H1 (cell line): ENCODE measurements at places on chromosomes 5 and 9. TPM values are rescaled to one million over a fixed set of nuclear protein-coding genes. Genes with fewer than 3 reads are reported as not detected.

Gene POLR1E
- 36.9 and 40.0 TPM in 2 replicates for total RNA-seq

Gene IRX2
- total RNA-seq: 40.4 and 47.5 TPM in 2 replicates

Gene CEP78
- 38.7 and 40.9 TPM in 2 replicates for total RNA-seq

Gene CFAP77
- 0.52 and 0.63 TPM in 2 replicates for total RNA-seq

Gene INSL6
- total RNA-seq: not detected in 2 replicates

Gene LURAP1L
- 1.2 and 1.6 TPM in 2 replicates for total RNA-seq

Gene SELENOP
- 17.0 and 19.4 TPM in 2 replicates for total RNA-seq

GRCh38 chr9:109192732-109193361, 25.8 kb upstream of the FRRS1L start:
- DNase-seq: peak; percentile 73
- H3K36me3 ChIP-seq: no peaks in the 10 kb centered on the region
- no peaks in the 10 kb centered on the region for H3K4me1 ChIP-seq

- no peaks in the 10 kb centered on the region for H3K4me1 ChIP-seq
- no peaks in the 10 kb centered on the region for H3K36me3 ChIP-seq
- no peaks in the 10 kb centered on the region for H3K27me3 ChIP-seq
- no peak overlapping the region for H3K27ac ChIP-seq
- no peak overlapping the region for H3K4me3 ChIP-seq
Observed at GRCh38 chr5:171010086-171010485, 148.3 kb downstream of the RANBP17 start.

GRCh38 chr5:6592601-6593000, 40.2 kb downstream of the NSUN2 start:
- no peak overlapping the region for H3K27ac ChIP-seq
- peaks cover 5% of the 10 kb centered on the region; the same call in 1 of the 2 replicates for H3K36me3 ChIP-seq
- no peaks in the 10 kb centered on the region for H3K4me1 ChIP-seq
- no peak for DNase-seq
- no peak overlapping the region for H3K4me3 ChIP-seq

- H3K27ac ChIP-seq: no peak overlapping the region
- no peaks in the 10 kb centered on the region for H3K27me3 ChIP-seq
- DNase-seq: no peak
- no peak overlapping the region for H3K4me3 ChIP-seq
- no peaks in the 10 kb centered on the region for H3K36me3 ChIP-seq
- no peaks in the 10 kb centered on the region for H3K4me1 ChIP-seq
Observed at GRCh38 chr5:19853616-19854240, 134.3 kb downstream of the CDH18 start.

- no peak for DNase-seq
- H3K36me3 ChIP-seq: no peaks in the 10 kb centered on the region
- no peak overlapping the region for H3K4me3 ChIP-seq
Observed at GRCh38 chr5:78907255-78907891, 77.7 kb downstream of the ARSB start.

- no peak overlapping the region for H3K27ac ChIP-seq
- no peak for DNase-seq
- H3K4me1 ChIP-seq: peaks cover 2% of the 10 kb centered on the region
- no peaks in the 10 kb centered on the region for H3K36me3 ChIP-seq
Observed at GRCh38 chr9:90088856-90089255, 484.0 kb downstream of the GADD45G start.

DNA sequence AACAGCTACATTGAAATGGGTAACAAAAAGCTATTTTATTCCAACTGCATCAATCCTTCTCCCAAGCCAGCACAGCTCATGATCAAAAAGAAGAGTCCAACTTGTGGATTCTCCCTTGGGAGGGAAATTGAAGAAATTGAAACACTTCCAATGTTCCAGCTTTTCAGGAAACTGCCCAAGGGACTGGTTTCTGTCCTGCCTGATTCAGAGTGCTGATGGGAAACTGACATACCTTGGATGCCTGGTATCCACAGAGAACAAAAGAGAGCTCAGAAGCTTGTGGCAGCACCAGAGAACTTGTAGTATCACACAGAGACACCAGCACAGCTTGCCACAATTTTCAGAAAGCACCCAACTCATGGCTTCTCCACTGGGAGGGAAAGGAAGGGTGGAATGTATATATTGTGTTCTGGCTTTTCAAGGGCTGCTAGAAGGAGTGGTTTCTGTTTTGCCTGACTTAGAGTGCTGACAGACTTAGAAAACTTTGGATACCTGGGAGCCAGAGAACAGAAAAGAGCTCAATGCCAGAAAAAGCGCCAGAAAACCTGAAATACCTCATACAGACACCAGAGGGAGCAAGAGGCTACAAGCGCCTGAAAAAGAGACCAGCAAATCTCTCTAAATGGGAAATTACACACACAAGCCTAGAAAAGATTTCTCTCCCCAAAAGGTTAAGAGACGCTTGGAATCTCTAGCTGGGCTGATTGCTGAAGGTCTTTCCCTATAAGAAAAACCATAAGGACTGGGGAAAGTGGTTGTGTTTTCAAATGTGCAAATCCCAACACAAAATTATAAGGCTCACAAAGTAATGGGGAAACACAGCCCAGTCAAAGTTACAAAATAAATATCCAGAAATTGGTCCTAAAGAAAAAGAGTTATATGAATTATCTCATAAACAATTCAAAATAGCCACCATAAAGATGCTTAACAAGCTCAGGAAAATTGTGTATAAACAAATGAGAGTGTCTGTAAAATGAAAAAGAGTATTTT, 178.8 kb downstream of the SPOCK1 start:
- H3K4me3 ChIP-seq: no peak overlapping the region
- DNase-seq: no peak
- H3K36me3 ChIP-seq: no peaks in the 10 kb centered on the region
- H3K4me1 ChIP-seq: no peaks in the 10 kb centered on the region
- no peak overlapping the region for H3K27ac ChIP-seq

DNA sequence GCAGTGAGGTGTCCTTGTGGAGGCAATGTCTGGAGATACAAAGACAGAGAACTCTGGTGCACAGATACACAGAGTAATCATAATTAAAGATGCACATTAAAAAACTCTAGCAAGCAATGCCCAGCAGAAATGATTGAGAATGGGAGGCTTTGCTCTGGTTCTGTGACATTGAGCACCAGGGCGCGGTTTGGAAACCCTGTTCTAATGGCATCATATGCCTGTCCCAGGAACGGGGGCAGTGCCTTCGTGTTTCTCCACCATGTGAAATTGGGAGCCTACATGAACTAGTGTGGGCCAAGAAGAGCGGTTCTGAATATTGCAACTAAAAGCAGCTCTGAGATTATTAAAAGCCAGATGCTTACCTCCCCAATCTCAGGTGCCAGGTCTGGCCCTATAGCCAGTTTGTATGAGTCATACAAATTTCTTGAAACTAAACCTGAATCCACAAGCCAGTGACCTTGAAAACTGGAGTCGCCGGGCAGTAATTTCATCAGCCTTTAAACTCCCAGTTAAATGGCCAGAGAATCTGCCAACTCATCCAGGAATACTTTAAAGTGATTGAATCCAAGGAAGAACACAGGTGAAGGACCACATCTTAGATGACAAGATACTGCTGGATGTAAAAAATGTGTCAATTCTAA, 22.2 kb upstream of the CTSL start:
- peaks cover 42% of the 10 kb centered on the region for H3K36me3 ChIP-seq
- DNase-seq: no peak
- no peak overlapping the region for H3K27ac ChIP-seq
- no peaks in the 10 kb centered on the region for H3K27me3 ChIP-seq

DNA sequence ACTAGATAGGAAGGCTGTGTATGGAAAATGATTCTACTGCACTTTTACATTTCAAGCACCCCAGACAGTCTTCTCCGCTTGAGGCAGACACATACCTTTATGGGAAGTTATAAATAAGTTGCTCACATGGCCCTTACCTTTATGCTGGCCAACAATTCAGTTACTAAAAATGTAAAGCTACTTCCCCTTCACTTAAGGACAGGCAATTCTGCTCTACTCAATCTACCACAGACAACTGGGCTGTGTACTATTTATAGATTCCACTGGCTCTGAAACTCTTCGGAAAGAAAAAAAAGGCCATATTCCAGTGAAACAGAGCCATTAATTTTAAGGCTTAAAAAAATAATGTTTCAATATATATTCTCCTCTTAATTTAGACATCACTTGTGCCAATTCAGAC, 59.4 kb downstream of the ELAVL2 start:
- H3K27ac ChIP-seq: no peak overlapping the region
- no peak overlapping the region for H3K4me3 ChIP-seq
- peaks cover 21% of the 10 kb centered on the region for H3K4me1 ChIP-seq

GRCh38 chr5:91302305-91302704, 80.8 kb downstream of the ARRDC3 start:
- no peaks in the 10 kb centered on the region for H3K27me3 ChIP-seq
- no peaks in the 10 kb centered on the region for H3K4me1 ChIP-seq
- H3K4me3 ChIP-seq: no peak overlapping the region
- no peak for DNase-seq
- no peak overlapping the region for H3K27ac ChIP-seq

GRCh38 chr9:132743931-132744479, 73.7 kb downstream of the GTF3C4 start:
- no peaks in the 10 kb centered on the region for H3K36me3 ChIP-seq
- H3K4me1 ChIP-seq: peaks cover 14% of the 10 kb centered on the region
- no peak for DNase-seq
- no peak overlapping the region for H3K27ac ChIP-seq
- H3K27me3 ChIP-seq: peaks cover 48% of the 10 kb centered on the region

GRCh38 chr5:124637011-124637410, 109.4 kb downstream of the ZNF608 start:
- no peak for DNase-seq
- no peaks in the 10 kb centered on the region for H3K36me3 ChIP-seq
- no peaks in the 10 kb centered on the region for H3K27me3 ChIP-seq
- H3K4me1 ChIP-seq: peaks cover 8% of the 10 kb centered on the region

DNA sequence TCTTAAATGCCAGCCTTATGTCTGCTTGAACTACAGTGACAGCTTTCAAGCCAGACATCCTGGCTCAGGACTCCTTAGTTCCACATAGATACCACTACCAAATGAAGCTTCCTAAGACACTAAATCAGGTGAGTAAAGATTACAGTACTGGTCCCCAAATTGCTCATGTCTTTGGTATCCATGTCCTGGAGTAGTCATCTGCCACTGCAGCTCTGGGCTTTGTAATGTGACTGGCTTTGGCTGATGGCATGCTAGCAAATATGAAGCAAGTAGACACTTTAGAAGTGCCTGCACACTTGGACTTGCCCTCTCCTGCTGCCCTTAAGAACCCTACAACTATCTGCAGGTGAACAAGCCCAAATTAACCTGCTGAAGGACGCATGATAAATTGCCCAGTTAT, 334.9 kb downstream of the BNC2 start:
- no peaks in the 10 kb centered on the region for H3K27me3 ChIP-seq
- H3K4me3 ChIP-seq: no peak overlapping the region
- no peak overlapping the region for H3K27ac ChIP-seq
- H3K4me1 ChIP-seq: no peaks in the 10 kb centered on the region

- no peaks in the 10 kb centered on the region for H3K36me3 ChIP-seq
- H3K27ac ChIP-seq: no peak overlapping the region
- H3K4me1 ChIP-seq: no peaks in the 10 kb centered on the region
- no peak for DNase-seq
Observed at GRCh38 chr9:15584379-15584778, 31.5 kb downstream of the CCDC171 start.

DNA sequence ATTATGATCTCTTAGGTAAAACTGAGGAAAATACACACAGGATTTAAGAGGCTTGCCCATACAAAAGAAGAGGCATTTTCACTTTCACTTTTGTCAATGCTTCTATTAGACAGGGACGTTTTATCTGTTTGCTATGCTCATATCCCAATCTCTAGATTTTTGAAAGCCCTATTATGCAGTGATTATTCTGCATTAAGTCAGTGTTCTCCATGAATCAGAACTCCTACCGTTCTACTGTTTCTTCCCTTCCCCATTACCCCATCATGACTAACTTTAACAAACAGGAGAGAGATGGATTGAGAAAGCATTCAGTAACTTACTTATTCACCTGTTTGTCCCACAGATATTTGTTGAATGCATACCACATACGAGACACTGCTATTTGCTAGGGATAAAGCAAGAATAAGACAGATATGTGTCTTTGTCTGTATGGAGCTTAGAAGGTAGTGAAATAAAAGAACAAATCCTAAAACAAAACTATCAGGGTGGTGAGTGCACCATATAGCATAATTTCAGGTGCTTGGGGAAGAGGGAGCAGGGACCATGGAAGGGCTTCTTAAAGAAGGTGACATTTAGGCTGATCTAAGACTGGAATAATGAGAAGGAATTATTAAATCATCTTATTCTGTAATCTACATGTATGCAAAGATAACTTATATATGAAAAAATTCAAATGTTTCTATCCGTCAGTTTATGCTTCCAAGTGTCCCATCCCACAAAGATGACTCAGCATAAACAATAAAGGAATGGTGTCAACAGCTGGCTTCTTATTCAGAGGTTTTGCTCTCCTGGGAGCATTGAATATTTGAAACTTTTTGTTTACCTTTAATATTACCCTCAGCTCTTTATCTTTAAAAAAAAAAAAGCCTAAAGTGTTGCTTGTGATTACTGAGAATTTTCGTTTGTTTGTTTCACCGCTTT, 328.1 kb downstream of the HINT1 start:
- no peak overlapping the region for H3K27ac ChIP-seq
- H3K27me3 ChIP-seq: no peaks in the 10 kb centered on the region
- DNase-seq: no peak
- no peak overlapping the region for H3K4me3 ChIP-seq
- H3K4me1 ChIP-seq: no peaks in the 10 kb centered on the region

DNA sequence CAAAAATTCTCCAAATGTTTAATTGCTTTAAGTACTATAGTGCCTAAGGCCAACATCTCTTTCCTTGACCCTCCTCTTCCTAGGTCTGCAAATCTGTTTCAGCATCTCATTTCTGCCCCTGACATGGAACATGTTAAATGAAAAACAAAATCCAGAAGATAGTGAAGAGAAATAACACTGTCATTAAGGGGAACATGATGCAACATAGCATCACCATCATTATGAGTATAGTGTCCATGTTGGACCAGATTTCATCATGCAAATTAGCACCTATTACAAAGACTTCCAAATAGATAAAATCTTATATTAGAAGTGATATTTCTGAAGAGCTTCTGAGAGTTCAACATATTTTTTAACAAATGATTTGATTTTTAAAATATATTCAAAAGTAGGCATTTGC, 375.2 kb downstream of the PTPRD start:
- no peaks in the 10 kb centered on the region for H3K36me3 ChIP-seq
- no peaks in the 10 kb centered on the region for H3K27me3 ChIP-seq
- H3K27ac ChIP-seq: no peak overlapping the region
- DNase-seq: no peak

DNA sequence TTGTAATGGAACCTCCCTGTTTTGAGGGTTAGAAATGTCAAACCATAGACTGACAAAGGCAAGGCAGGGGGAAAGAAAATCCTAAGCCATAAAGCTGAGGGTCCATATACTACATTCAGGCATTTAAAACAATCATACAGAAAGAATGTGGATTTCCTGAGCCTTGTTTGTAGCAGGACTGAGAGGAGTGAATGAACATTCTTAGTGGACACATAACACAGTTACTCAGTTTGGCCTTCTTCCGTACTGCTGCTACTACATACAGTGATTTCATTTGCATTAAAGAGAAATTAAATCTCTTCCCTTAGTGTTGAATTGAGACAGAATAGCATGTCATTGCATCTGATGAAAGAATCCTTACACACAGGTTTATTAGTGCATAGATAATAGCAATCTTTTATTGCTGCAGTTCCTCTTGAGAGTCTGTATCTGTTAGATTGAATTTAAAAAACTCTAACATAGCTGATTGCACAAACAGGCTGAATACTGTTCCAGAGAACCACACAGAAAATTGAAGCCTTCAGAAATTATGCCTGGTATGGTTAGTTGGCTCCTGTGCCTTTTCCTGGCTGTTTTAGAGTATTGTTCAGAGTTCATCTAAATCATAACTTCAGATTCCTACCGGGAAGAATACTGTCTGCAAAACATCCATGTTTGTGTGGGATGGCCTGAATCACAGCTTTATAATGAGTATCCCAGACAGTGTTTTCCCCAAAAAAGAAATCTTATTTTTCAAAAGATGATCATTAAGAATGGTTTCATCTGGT, 2.0 kb upstream of the MTX3 start:
- H3K27me3 ChIP-seq: no peaks in the 10 kb centered on the region
- H3K36me3 ChIP-seq: peaks cover 14% of the 10 kb centered on the region
- DNase-seq: no peak
